ENCODE measurements at places on chromosomes 7 and 10.

- DNase-seq = no peak
These were observed 12.7 kb upstream of the COL28A1 start for GRCh38 chr7:7548407-7548806.

DNA sequence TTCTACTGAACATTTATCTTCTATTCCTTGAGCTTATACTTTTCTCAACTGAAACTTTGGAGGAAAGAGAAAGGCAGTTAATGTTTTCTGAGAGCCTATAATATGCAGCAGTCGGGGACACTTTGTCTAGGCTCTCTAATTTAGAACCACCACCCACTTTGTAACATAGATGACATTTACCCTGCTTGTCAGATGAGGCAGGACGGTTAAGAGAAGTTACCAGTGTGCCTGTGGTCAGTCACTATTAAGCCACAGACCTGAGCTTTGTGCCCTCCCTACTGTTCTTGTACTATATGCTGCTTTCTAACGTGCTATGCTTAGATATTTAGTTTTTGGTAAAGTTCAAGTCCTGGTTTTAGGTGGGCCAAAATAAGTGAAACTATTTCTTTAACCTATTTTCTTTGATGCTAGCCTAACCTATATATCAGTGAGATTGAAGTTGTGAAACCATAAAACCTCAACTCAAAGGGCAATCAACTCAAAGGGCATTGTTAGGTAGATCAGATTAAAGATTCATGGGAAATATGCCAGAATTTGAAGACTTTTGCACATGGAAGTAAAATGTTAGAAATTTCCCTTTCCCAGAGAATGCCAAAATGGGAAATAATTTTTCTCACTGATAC is 156.5 kb upstream of the AGR3 start:
- no peak for DNase-seq

- no peak for DNase-seq
These were observed 4.9 kb downstream of the COL17A1 start for GRCh38 chr10:104080762-104081161.

DNA sequence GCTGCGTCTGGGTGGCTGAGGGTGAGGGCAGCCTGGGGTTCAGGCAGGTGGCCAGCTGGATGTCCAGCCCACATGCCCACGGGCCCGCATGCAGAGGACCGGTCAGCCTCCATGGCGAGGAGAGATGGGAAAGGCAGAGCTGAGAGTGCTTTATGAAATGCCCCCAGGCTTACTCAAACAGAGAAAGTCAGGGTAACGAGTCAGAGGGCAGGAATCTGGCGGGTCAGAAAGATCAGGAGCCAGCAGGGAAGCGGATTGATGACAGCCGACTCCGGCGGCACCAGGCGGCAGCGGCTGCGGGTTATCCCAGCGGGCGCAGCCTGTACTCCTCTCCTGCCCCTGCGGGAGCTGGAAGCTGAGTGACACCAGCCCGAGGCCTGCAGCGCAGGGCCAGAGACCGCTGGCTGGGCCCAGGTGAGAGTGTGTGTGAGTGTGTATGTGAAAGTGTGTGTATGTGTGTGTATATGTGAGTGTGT is 13.4 kb downstream of the SLC13A4 start:
- DNase-seq = no peak

DNA sequence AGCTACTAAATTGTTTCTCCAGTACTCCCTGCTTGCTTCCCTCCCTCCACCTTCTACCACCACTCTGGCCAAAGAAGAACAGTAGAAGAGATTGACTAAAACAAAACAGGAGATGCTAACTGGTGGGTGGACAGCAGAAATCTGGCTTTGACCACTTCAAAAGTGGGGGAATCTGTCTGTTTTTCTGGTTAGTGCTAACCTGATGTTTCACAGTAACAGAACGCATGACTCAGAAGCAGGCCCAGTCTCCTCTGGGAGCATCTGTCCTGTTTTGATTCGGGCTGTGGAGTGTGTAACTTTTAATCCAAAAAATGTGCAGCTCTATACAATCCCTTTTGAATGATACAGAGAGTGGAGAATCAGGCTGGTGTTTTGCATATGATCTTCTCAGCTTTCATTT is 32.7 kb upstream of the ZNF438 start:
- DNase-seq = no peak

DNA sequence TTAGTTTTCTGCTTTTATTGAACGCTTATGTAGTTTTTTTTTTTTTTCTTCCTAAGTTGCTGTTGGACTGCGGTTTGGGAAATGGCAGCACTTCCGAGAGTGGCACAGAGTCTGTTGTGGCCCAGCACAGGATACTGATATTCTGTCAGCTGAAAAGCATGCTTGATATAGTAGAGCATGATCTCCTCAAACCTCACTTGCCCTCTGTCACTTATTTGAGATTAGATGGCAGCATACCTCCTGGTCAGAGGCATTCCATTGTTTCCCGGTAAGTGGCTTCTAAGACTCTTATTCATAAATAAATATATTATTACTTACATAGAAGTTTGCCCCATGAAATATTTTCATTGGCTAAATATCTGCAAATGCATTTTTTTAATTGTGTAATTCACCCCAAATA is 101.1 kb downstream of the BTAF1 start:
- DNase-seq = no peak

DNA sequence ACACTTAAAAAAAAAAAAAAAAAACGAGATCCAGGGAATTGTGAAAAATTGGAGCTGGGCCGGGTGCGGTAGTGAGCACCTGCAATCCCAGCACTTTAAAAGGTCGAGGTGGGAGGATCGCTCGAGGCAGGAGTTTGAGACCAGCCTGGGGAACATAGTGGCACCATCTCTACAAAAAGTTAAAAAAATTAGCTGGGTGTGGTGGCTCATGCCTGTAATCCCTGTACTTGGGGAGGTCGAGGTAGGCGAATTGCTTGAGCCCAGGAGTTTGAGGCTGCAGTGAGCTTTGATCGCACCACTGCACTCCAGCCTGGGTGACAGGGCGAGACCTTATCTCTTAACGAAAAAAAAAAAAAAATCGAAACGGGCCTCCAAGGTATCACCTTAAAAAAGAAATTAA is 2.0 kb downstream of the CLDN4 start:
- no peak for DNase-seq

- no peak for DNase-seq
These were observed 50.6 kb downstream of the MGMT start for GRCh38 chr10:129517680-129518057.

- DNase-seq = no peak
These were observed 31.4 kb downstream of the ARMC3 start for GRCh38 chr10:22959292-22959691.

GRCh38 chr7:119556436-119556835 is 716.5 kb upstream of the KCND2 start:
- no peak for DNase-seq

DNA sequence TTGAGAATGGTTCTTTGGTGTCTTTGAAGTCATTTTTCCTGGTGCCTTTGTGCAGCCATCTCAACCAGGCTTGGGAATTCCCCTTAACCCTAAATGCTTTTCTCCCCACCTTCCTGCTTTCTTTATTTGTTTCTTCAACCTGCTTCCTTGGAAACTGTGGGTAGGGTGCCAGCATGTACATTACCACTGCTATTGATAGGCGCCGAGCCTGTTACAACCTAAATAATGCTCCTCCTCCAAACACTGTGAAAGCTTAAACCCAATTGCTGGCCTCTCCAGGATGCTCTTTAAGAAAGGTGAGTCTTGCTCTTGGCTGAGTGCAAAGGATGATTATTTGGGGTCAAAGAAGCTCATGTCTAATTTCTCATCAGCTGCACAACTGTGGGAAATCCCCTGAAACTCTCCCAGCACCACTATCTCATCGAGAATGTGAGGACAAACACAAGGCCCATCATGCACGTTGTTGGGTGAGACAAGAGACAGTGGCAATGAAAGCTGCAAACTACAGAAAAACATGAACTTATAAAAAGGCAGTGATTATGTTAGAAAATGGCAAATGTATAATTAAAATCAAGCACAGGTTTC is 285.5 kb upstream of the IGFBP3 start:
- DNase-seq = no peak

DNA sequence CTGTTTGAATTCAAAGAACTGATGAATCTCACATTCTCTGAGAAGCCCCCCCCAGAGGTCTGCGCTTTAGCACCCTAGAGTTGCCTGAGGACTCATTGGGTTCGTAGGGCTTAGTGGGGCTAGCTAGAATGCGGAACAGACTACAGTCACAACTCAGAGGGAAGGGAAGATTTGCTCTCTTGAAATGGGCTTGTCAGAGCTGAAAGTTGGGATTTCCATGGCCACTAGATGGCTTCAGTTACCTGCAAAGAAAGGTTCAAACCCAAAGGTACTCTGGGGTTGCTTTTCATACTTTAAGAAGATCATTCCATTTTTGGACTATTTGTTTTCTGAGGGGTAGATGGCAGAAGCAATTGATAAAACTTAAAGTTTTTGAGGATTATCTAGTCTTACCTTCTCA is 205.0 kb downstream of the BBS9 start:
- DNase-seq = no peak

DNA sequence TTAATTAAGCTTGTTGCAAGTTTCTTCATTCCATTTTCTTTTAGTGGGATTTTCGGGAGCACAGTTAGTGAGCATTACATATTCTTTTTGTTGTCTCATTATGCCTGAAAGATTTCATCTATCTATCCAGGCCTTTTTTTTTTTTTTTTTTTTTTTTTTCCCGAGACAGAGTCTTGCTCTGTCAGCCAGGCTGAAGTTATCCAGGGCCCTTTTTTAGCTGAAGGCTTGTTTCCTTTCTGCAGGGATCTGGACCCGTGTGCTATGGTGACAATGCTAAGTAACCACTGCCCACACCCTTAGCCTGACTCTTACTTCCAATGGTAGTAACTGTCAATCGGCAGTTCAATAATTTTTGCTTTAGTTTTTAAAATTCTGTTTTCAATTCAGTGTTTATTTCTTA is 190.8 kb upstream of the MTPN start:
- DNase-seq = no peak

- DNase-seq = no peak
These were observed 238.8 kb downstream of the FANK1 start for GRCh38 chr10:126135177-126135576.

- DNase-seq = no peak
These were observed 2.8 kb upstream of the ELN start for GRCh38 chr7:74025146-74025545.

GRCh38 chr7:142496545-142496991 is 238.7 kb upstream of the PRSS58 start:
- peak; percentile 14 for DNase-seq

DNA sequence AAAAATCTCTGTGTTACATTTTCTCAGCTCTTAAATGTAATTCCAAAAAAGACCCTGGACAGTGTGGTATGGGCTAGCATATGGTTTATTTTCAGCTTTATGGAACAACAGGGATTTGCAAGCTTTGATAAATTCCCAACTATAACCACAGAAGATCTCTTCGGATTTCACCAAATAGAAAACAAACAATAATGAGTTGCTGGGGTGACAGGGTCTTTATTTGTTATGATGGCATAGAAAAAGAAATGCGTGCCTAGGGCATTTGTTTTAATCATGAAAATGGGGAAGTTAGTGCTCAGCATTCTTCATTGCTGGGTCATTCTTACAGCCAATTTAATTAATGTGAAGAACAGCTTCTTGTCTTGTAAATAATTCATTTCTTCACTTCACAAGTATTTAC is 139.0 kb downstream of the LRRN3 start:
- no peak for DNase-seq

DNA sequence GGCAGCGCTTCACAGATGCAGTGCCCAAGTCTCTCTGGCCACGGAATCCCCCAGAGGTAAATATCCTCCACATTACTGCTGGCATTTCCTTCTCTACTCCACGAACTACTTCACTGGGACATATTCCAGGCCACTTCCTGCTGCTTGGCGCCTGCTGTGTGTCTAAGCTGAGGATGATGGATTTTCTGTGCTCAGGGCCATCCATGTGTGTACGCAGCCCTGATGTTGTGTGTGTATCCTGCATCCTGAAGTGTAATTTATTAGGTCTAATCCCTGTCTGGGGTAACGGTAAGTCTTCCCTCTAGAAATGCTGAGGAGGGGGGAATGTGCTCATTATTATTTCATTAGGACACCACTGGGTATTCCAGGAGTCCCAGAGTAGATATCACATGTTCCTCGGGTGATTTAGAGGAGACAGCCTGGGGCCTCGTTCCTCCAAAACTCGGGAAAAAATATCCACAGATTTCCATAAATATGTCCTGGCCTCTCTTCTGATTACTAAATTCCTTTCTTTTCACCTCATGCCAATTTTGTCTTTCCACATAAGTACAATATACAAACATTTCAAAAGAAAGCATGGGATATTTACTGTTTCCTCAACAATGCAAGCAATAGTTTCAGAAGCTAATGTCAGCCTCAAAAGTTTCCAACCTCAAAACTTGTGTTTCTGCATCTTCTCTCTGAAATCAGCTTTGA is 25.5 kb upstream of the HABP2 start:
- no peak for DNase-seq

- DNase-seq = no peak
These were observed 177.3 kb downstream of the NSUN6 start for GRCh38 chr10:18474118-18474455.

DNA sequence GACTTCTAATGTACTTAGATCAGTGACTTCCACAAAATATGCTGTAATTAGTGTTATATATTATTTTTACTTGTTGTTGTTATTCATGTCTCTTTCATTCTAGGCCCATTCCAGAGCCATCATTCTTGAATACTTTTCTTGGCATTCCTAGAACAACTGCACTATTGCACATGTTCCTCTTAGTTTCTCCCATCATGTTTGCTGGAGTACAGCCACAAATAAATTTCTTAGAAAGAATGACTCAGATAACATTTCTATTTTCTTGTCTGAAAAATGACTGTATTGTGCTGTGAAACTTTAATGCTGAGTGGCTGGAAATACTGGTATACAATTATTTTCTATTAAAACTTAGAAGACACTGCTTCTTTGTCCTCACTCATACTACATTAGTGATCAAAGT is 651.0 kb upstream of the STEAP1 start:
- DNase-seq = no peak

DNA sequence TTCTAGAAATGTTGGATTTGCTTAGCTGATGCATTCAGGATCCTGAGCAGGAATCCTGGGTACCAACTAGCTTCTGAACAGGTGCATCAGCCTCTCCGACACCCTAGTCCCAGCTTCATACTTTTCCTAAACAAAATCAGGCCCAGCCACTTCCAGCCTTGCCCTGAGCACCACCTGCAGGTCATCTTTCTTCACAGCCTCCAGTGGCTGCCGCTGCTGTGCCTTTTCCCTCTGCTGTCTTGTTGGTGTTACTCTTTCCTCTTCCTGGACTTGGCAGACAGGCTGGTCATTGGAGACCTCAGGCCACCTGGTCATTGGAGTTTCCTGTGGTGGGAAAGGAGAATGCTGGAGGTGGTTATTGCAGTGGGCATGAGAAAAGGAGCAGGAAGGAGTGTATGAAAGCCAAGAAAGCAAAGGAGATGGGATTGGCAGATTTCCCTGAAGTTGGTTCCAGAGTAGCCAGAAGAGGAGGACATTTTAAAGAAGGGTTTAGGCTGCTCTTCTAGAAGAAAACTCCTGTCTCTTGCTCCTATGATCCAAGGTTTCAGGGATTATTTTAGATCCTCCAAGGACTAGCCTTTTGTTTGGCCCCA is 48.2 kb upstream of the NFKB2 start:
- DNase-seq = no peak

- DNase-seq = no peak
These were observed 8.6 kb downstream of the GJD4 start for GRCh38 chr10:35613597-35614226.
